ENCODE measurements at places on chromosomes 11 and 22. TPM values are rescaled to one million over a fixed set of nuclear protein-coding genes. Genes with fewer than 3 reads are reported as not detected.

DNA sequence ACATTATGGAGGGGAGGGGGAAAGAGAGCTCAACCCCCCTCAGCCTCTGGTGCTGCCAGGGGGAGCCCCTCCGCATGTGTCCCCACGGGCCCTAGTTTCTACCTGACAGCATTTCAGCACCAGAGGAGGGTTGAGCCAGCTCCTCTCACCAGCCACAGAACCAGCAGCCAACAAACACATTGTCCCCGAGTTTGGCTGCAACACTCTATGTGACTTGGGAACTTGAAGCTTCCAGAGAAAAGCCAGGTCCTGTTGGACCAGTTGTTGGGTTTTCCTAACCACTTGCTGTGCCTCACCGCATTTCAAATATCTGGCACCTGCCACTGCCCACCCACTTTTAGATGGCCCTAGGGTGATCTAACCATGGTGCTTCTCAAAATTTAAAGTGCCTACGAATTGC, 13.5 kb downstream of the TMA7B start:
- DNase-seq, result no peak

DNA sequence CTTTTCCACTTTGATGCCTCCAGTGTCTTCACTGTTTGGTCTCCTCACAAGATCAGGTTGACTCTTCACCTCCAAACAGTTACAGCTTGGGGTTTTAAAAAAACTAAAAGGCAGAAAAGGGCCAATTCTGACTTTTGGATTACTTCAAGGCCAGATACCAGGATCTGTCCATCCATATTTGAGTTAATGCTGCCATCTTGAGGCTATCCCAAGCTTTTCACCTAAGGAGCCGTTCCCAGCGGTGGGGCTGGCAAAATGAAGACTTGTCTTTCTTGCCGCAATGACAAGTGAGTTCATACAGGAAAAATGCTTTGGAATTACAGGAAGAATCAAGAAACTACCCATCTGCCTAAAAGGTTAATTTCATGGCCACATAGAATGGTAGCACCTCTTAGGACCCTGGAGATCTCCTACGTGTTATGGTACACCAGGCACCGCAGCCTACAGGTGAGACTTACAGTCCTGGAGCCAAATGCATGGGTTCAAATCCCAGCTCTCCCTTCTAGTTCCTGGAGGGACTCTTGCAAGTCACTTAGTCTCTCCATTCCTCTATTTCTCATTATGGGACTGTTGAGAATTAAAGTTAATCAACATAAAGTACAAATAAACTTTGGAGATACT, 6.0 kb upstream of the OR5B21 start:
- DNase-seq, result peak; percentile 33

DNA sequence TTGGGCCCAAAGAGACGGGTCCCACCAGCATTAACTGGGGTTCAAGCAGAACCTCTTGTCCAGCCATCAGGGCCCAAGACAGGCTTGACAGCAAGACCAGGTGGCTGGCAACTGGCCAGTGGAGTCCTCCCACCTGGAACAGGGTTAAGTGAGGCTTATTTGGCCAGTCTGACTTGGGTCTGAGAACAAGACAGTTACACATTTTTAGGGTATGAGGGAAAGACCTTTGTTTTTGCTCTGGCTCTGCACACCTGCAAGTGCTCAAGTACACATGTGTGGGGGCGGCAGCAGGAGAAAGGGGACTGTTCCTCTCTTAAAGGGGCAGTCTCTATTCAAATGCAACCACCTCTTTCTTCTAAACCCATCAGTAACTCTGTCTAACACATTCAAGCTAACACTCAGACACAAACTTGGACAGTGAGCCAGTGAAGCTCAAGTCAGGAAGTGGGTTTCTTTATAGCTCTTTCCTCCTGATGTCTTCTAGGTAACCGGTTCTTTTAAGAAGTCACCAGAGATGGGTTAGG, 116.2 kb downstream of the ETS1 start:
- no peak for DNase-seq

The APOBEC3F gene
- total RNA-seq, result 16.9 TPM

- no peak for DNase-seq
Observed at GRCh38 chr22:23106344-23106743, 35.4 kb downstream of the RSPH14 start.

The GNG3 gene
- not detected for total RNA-seq

DNA sequence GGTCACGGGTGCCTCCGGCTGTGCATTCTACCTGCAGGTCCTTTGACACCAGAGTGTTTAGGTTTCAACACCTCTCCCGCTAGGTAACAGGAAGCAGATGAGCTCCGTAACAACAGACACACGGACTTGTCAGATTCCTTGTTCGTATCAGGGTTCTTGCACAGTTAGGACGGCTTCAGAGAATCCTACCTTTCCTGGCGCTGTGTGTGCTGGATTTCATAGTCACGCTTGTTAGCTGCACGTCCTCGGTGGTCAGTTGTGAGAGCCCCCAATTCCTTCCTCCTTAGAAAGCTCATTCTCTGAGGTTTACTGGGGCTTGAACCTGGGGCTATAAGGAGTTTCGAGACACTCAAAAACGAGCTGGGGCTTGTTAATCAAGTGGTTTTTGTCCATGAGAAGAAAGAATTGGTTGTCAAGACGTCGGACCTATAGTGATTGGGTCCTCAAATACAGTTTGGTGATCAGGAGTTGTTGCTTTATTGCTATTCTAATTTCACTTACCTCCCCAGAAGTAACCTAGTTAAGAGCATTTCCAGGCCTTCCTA, 664 bp downstream of the DDB2 start:
- DNase-seq, result no peak

- DNase-seq, result no peak
Observed at GRCh38 chr22:45537734-45538181, 35.1 kb downstream of the FBLN1 start.

DNA sequence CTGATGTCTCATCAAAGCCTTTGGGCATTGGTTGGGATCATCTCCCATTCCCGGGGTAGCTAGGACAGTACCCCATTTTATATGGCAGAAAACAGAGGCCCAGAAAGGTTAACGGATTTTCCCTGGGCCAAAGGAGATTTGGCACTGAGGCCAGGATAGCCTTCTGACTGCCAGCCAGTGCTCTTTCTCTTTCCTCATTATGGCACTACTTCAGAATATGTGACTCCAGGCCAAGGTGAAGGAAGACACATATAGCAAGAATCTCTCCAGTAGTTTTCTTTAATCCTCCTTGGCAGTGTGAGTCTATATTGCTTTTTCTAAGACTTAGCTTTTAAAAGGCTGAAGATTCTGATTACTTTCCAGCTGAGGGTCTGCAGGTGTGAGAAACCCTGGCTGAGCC, 94.8 kb upstream of the AMOTL1 start:
- DNase-seq, result no peak

GRCh38 chr11:97487387-97487786, 1097.6 kb downstream of the JRKL start:
- no peak for DNase-seq

DNA sequence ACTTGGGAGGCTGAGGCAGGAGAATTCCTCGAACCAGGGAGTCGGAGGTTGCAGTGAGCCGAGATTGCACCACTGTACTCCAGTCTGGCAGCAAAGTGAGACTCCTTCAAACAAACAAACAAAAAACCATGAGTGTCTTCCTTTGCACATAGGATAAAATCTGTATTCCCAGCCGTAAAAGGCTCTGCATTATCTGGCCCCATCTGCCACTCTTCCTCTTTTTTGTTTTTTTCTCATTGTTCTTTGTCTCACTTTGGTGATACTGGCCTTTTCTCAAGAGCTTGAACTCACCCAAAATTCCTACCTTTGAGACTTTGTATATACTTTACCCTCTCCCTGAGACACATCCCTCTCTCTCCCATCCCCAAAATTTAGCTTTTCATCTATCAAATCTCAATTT, 17.6 kb downstream of the FDX1 start:
- no peak for DNase-seq

DNA sequence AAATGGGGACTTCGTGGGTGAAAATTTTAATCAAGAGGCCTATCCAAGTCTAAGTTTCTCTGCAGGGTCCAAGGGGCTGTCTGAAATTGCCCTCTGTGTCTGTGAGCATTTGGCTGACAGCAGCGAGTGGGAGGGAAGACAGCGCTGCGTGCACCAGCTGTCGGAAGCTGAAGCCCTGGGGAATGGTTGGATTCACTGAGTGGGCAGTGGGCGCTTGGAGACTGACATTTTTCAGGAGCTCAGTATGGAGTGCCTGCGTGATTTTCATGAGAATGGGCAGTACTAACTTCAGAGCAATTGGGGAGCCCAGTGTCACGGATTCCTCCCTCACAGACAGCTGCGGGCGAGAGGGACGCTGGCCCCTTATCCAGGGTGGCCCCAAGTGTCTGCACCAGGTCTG, 388.8 kb upstream of the B3GAT1 start:
- no peak for DNase-seq

DNA sequence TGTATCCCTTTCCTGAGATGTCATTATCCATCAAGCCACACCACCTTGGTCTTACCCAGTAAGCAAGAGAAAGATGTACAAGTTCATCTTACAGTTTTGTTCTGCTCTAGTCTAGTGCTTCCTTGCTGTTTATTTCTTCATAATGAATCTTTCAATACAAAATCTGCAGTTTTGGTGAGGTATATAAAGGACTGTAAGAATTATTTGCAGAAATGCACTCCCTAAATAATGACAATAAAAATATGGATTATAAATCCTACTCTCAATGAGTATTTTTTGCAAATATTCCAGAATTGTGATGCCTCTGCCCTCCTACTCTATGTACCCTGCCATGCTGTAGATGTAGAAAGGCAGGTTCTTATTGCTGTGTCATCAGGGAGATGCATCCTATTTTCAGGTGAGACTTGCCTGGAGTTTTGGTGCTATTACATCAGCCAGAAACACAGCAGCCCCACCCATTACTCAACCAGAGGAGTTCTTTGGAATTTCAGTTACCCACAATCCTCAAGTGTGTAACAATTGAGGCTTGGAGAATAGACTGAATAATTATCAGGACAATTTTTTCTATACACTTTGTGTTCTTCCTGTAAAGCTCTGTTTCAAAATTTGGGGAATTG, at the start of gene OR10S1:
Gene OR10S1 (minus strand): TSS at position 51 of the 617 bp plus-strand sequence. CDS start 117 bp downstream, outside the sequence.
- no peak for DNase-seq

The FAM181B gene
- total RNA-seq, result not detected

The OR9G4 gene
- total RNA-seq, result not detected

GRCh38 chr11:10900681-10901415, 43.0 kb upstream of the ZBED5 start:
- DNase-seq, result no peak

The NEFH gene
- total RNA-seq, result 6.8 TPM

The METTL15 gene
- 21.4 TPM for total RNA-seq

DNA sequence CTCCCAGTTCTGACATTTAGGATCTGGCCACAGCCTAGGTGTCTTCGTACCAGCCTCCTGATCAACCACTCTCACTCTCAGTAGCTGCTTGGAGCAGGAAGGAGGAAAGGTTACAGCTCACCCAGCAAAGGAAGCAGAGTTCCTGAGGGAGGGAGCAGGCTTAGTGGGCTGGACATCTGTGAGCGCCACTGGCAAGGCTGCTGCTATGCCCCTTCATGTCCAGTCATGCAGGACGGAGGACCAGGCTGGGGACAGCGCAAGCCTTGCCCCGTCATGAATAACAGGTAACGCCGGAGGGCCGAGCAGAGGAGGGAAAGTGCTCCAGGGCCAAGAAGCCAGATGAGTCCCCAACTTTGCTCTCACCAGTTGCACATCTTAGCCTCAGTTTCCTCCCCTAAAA, 25.8 kb downstream of the TPST2 start:
- DNase-seq, result no peak

DNA sequence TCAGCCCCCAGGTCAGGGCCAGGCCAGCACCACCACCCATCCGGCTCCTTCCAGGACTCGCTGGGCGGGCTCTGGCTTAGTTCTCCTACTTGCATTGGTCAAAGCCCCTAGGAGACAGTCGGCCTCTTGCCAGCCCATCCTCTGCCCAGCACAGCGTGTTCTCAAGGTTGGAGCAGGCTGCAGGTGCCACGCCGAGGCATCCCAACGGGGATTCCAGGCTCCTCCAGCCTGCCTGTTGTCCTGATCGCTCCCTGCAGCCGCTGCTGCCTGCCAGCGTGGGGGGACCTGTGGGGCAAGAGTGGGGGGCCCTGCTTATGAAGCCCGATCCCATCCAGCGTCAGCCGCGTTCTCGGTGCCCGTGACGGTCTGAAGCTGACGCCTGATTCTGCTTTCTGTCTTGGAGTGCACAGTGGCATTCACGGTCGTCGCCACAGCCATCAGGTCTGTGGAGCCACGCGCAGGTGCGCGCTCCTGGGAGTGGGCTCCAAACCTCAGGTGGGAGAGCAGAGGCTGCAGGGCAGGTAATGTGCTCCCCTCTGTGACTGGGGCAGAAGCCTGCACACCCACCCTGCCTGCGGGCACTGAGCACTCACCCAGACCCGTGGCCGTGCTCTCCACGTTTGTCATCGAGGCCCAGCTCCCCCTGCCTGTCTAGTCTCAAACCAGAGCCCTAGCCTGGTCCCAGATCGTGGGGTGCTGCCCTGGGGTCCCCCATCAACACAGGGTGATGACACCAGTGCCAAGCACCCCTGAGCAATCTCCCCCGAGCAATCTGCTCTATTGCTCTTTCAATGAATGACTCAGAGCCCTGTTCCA, 991.6 kb downstream of the BRD1 start:
- DNase-seq, result no peak
